ENCODE measurements at places on chromosomes 6 and 20. TPM values are rescaled to one million over a fixed set of nuclear protein-coding genes. Genes with fewer than 3 reads are reported as not detected.

SLC35F1 gene
- 3.9 TPM for polyA plus RNA-seq

- DNase-seq, result no peak
Observed at GRCh38 chr6:10736731-10737130, 10.9 kb upstream of the TMEM14B start.

DNA sequence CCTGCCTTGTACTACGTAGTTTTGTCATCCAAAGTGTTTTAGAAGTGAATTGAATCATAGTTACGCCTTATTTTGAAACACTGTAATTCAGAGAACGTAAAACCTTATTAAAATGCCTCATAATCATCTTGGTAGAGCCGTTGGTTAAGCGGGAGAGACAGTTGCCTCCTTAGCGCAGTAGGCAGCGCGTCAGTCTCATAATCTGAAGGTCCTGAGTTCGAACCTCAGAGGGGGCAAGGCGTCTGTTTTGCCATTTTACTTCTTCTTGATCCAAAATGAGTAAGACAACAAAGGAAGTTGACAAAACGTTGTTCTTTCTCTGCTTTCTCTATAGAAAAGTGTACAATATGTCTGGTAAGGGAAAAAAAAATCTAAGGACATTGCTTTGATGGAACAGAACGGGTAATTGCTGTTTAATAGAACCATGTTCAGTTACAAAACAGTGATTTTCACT lies 20.7 kb upstream of the TRIM27 start:
- DNase-seq, result peak; percentile 80

- DNase-seq, result no peak
Observed at GRCh38 chr20:21713470-21713869, 8.0 kb downstream of the PAX1 start.

DNA sequence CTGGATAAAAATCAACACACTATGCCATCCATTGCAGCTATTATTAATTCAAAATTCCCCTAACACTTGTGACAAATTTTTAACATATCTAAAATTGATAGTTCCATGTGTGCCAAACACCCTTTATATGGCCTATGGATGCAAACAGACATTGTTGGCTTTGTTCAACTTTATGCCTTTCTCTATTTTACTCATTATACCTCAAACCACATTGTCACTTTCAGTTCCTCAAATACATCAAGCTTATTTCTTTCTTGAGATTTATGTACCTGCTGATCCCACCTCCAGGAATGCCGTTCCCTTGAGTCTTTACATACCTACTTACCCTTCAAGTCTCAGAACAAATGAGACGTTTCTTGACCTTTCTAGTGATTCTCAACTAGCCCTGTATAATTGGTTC lies 193.5 kb upstream of the PLN start:
- no peak for DNase-seq

- no peak for DNase-seq
Observed at GRCh38 chr6:89356642-89357170, 4.2 kb upstream of the UBE2J1 start.

DNA sequence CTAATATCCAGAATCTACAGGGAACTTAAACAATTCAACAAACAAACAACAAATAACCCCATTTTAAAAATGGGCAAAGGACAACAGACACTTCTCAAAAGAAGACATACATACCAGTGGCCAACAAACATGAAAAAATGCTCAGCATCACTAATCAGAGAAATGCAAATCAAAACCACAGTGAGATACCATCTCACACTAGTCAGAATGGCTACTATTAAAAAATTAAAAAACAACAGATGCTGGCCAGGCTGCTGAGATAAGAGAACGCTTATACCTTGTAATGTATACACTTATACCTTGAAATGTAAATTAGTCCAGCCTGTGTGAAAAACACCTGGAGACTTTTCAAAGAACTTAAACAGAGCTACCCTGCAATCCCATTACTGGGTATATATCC lies 166.8 kb downstream of the IBTK start:
- no peak for DNase-seq

DNA sequence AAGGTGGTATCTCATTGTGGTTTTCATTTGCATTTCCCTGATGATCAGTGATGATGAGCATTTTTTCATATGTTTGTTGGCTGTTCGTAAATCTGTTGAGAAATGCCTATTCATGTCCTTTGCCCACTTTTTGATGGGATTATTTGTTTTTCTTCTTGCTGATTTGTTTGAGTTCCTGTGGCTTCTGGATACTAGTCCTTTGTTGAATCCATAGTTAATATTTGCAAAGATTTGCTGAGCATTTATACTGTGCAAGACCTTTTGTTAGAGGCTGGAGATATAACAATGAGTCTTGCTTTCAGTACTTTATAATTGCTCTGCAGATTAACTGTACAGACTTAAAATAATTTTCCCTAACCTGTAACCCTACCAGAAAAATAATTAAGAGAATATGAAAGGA lies 35.6 kb downstream of the PDE7B start:
- no peak for DNase-seq

- peak; percentile 32 for DNase-seq
Observed at GRCh38 chr6:144349690-144350527, 64.8 kb downstream of the UTRN start.

DNA sequence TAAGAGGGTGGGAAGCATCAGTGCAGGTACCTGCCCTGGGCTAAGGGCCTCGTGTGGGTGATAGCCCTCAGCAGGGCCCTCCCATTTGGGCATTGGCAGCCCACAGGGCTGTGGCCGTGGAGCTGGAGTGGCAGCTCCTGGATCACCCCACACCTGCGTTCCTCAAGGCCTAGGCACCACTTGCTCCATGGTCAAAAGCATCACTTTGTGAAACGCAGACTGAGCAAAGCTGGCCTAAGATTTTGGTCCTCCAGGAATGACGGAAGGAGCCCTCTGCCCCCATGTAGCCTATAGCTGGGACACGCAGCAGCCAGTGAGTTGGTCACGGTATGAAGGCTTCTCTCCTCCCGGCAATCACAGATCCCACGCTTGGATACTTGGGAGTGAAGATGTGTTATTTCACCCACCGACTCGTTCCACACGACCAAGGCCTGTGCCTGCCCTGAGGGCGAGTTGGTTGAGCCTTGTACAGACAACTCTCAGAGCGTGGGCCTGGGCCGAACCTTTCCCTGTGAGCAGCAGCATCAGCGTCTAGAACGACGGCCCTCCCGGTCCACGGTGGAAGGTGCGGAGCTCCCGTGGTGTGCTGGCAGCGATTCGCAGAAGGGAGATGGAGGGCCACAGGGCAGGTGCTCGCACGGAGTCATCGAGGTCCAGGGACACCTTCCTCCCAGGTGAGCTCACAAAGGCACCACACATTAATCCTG lies 39.7 kb downstream of the THBS2 start:
- DNase-seq, result no peak

DNA sequence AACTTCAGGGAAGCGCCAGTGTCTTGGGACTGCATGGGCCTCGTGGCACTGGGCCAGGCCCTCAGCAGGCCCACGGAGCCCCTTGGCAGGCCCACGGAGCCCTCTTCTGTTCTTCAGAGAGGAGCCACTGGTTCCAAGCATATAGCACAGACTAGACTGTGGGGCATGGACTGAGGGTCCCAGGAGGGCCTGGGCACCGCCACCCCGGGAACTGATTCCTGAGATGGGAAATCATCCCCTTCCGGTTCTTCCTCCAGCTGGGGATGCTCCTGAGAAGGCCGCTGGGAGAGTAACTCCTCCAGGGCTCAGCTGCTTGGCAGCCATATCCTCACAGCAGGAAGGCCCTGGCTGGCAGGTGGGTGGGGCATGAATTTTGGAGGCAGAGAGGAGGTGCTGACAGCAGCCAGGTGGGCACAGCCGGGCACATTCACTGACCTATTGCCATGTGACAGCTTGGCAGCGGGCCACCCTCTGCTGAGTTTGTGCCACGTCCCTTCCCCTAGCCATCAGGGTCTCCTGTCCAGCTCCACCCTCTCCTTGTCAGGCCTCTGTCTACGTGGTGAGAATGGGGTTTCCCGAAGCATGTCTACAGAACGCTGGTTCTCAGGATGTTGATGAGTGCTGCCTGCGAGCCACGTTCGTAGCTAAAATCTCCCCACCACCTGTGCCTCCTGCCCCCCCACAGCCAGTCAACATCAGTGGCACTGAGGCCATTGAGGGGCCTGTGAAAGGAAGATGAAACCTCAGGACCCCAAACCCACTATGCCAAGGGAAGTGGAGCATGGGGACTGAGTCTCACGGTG lies 152.1 kb downstream of the TAF4 start:
- DNase-seq, result no peak
